ENCODE measurements at places on chromosomes 5 and 9.

DNA sequence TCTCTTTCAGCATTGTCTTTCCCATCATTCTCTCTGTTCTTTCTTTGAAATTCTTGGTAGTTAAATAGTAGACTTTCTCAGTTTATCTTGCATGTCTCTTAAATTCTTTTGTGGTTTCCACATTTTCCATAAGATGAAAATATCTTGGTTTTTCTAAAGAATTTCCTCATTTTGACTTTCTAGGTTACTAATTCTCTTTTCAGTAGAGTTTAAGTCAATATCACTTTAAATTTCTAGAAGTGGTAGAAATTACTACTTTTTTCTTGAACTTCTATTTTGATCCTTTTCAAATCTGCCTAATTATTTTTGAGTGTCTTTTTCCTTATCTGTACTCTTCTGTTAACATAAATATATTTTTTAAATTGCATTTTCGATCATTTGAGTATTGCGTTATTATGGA is 23.6 kb upstream of the LRRTM2 start:
- DNase-seq: no peak

DNA sequence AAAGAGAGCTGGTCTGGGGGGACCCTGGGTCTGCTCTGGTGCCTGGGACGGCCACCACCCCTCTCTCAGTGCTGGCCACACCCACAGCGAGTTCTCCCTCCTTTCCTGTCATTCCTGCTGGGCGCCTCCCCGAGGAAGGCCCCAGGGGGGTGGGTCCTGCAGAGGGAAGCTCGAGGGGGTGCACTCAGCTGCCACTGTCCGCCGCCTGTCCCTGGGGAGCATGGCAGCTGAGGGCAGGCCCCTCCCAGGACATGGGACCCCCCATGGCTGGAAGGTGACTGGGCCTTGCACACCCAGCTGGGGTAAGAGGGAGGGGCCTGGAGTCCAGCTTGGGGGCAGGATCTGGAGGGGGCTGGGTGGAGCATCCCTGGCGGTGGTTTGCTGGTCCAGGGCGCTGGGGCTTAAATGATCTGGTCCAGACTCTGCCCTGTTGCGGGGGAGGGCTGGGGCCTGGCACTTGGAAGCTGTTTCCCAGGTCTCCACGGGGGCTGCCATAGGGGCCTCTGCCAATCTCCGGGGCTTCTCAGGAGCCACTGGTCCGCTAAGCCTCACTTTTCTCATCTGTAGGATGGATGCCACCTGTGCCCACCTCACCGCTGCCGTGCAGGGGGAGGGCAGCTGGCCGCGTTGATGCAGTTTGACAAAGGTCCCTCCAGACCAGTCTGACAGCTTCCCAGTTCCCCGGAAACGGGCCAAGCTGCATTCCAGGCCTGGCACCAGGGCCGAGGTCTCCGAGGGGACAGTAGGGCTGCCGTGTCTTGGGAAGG is 6.0 kb upstream of the SLC2A6 start:
- no peak for DNase-seq

- no peak for DNase-seq
These were observed 566.8 kb upstream of the DMAC1 start for GRCh38 chr9:8366161-8366926.

- no peak for DNase-seq
These were observed 16.2 kb upstream of the NDUFB6 start for GRCh38 chr9:32589083-32589723.
